ENCODE measurements at places on chromosomes 2 and 18.

- no peak for DNase-seq
Measured at GRCh38 chr2:234463626-234464290, 33.1 kb downstream of the ARL4C start.

DNA sequence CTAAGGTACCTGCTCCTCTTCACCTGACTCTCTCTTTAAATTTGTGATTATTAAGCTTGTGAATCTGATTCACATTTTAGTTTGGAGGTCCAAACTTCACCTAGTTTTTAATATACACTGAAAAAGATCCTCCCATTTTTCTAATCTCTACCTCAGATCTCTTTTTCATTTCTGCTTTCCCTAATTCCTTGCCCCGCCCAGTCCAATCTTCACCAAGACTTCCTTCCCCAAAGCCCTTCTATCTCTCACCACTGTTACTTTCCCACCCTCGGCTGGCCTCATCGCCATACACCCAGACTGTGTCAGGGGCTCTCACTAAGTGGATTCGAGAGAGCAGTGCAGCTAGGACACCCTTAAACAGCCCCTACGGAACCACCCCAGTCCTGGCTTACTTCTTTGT lies 40.0 kb downstream of the LBH start:
- no peak for DNase-seq

DNA sequence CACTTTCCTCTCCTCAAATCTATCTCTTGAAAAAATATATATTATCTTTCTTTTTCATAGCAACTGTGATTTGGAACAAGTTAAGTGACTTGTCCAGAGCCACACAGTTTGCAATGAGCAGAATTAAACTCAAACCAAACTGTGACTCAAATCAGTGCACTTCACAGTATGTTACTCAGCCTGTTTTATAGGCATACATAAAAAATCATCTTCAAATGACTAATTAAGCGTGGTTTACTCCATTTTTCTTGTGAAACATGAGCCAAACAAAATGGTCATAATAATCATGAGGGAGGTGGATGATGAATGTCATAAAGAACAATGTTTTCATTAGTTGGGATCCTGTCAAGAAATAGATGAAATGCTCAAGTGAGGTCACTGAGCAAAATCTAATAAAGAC lies 6.1 kb upstream of the CCDC178 start:
- DNase-seq: no peak

DNA sequence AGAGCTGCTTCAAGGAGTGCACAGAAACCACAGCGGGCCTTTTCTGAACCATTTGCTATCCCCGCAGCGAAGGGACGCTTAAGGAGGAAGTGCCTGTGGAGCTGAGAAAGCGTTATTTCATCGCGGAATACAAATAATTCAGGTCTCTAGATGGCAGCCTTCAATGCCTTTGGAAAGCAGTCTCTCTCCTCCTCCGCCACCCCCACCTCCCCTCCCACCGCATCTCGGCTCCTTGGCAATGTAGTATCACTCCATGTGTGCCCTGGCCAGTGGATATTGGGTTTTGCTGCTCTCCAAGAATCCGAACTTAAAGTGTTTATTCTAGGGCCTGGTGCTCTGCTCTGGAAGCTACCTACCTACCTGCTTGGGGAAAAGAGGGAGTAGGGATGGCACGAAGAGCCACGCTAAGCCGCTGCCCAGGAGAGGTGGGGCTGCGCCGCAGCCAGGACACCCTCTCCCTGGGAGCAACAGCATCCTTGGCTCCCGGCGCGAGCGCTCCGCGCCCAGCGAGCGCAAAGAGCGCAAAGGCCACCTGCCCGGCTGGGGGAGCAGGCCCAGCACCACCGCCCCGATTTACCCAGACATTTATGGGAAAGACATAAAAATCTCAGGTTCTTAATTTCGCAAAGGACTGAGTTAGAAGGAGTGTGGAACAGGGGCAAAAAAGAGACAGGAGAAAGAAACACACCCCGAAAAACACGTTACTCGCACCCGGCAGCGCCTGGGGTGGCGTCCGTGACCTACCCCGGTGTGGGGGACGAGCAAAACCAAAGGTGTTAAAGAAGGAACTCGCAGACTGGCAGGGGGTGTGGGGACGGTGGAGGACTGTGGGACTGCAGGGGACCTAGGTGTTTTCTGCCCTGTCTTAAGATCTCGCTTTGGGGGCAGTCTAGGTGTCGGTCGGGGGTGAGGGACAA lies 1.0 kb downstream of the SPHKAP start:
- no peak for DNase-seq

GRCh38 chr2:183195998-183196409 lies 71.8 kb downstream of the NUP35 start:
- DNase-seq: no peak

DNA sequence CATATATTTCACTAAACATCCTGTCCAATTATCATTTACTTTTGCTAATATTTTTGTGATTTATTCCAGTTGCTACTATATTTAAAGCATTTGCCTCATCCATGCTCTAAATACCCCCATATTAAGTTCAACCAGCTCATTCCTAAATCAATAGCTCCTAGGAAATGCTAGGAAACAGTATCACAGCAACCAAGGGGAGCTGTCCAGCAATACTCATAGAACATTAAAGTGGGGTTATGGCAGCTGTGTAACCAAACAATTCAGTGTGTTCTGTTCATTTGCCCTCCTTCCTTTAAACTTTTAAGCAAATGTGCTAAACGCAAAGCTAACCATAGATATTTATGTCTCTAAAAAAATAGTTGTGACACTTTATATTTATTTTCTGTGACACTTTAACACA lies 41.1 kb downstream of the ACVR1C start:
- DNase-seq: no peak

DNA sequence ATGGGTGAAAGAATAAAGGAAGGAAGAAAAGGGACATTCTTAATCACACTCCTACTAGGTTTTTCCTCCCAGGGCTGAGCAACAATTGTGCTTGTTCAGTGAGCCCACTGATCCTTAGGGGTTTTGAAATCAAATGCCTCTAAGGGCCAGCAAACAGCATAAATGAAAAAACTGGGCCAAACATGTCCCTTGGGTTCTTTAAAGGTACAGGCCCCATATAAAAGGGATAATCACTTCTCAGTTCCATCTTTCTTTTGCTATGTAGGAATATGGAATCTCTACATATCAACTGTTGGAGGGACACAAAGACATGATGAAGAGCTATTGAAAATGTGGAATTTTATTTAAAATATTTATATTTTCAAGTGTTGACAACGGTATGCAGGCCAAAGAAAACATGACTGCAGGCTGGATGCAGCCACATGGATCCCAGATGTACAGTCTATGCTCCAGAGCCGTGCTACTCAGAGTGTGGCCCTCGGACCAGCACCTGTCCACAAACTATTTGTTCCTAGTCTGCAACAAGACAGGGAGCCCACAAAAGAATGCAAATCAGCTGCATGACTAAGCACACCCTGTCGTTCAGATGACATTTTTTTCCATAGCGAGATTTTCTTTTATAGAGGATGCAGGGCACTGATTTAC lies 110.0 kb downstream of the CDH20 start:
- DNase-seq: no peak

DNA sequence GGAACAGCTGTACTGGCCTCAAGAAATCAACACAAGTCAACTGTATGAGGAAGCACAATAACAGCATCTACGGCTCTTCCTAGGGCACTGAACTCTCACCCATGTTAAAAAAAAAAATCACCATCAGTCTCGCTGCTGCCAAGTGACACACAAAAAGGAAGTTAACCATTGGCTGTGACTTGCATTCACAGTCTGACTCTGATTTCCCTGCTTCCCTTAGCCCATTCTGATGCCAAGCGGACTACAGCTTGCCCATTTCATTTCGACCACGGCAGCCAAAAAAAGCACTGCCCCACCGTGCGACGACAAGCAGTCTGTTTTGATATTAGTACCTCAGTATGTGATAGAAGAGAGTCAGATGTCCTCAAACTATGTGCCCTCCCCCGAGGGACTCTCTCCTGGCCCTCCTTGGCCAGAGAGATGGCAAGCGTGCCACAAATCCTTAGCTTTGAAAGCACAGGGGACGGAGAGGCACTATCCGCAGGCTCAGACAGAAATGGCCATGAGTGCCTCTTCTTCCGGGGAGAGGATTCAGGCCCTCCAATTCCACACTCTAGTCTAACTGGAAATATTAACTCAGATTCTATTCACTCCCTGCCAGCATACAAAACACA lies 250.0 kb downstream of the TCF4 start:
- DNase-seq: no peak

DNA sequence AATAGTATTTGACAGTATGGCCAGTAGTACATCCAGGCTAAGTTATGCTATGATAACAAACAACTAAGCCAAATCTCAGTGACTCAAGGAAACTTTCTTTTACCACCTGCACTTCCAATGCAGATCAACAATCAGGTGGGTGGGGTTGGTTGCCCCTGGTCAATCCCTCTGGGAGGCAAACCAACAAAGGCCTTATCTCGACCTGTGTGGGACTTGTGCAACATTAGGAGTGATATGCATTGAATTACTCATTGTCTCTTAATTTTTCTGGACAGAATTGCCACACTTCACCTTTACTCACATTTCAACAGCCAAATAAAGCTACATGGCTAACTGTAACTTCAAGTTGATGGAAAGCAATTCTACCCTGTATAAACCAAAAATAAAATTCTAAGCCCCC lies 1049.3 kb upstream of the CDH2 start:
- no peak for DNase-seq

- no peak for DNase-seq
Measured at GRCh38 chr2:33925311-33925710, 326.2 kb upstream of the FAM98A start.

DNA sequence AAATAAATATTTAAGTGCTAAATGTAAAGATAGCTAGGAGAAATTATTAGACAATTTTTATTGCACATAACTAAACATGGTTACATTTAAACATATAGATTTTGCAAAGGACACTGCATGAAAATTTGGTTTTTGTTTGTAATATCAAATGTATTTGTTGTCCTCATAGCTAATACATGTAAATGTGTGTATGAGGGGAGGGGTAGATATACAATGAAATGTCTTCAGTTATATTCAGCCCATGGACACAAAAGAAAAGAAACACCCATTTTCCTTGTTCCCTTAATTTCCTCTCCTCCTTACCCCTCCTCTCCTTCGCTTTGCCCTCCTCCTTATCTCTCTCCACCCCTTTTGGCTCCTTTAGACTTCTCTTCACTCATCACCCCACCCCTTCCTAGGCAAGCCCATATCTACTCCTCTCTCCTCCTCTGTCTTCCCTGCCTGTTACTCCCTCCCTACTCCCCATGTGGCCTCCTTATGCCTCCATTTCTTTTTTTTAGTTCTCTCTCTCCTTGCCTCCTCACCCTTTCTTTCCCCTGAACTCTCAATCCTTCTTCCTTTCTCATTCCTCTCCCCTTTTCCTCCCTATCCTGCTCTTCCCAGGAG lies 1.4 kb downstream of the COL3A1 start:
- no peak for DNase-seq

- no peak for DNase-seq
Measured at GRCh38 chr18:1648712-1649111, 744.0 kb downstream of the ADCYAP1 start.

- no peak for DNase-seq
Measured at GRCh38 chr2:132652474-132652873, 17.5 kb downstream of the LYPD1 start.

DNA sequence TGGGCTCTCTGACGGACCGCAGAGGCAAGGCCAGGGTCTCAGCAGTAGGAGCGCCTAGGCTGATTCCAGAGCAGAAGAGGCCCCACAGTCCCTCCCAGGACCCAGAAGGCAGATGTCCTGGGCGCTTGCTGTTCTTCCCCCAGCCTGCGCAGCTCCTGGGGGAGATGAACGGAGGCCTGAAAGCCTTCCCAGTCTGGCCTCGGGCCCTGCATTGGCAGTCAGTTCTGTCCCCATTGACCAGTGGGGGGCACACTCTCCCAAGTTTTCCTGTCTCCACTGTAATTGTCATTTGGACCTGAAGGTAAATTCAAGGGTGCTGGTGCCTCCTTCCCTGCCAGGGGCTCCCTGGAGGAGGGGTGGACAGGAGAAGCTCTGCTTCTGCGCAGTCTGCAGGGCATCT lies 345.7 kb downstream of the CYP26B1 start:
- no peak for DNase-seq

- DNase-seq: no peak
Measured at GRCh38 chr18:25443776-25444175, 91.8 kb upstream of the ZNF521 start.

- no peak for DNase-seq
Measured at GRCh38 chr2:31319406-31320175, 85.6 kb downstream of the EHD3 start.

DNA sequence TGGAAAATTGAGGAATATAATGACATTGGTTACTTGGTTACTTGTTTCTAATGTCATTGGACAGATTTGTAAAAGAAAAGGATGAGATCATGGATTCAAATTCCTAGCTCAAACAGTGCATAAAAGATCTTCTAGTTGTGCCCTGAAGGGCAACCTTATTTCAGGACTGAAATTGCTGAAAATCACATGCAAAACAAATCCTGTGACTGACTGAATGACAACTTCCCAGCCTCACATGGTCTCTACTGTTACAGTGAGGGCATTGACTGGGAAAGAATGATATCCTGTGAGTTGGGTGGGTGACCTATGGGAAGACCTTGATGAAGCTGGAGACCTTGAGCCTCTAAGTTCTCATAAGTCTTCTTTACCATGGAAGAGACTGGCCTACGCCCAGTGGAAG lies 90.4 kb upstream of the HAAO start:
- no peak for DNase-seq

- DNase-seq: no peak
Measured at GRCh38 chr2:128591022-128591860, 272.6 kb upstream of the HS6ST1 start.

DNA sequence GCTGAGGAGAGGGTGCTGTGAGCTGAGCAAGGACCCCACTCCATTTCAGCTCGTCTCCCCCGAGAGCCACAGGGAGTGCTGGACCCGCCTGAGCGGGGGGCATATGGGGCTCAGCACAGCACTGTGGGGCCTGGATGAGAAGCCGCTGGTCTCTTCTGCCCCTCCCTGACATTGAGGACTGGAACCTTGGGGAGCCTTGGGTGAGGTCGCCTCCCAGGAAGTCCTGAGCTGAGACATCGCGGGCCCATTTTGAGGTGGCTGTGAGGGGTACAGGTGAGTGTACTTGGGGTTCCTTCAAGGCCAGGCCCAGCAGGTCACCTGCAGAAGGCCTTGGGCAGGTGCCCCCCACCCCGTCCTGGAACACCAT lies 3.1 kb upstream of the AQP12A start:
- no peak for DNase-seq

DNA sequence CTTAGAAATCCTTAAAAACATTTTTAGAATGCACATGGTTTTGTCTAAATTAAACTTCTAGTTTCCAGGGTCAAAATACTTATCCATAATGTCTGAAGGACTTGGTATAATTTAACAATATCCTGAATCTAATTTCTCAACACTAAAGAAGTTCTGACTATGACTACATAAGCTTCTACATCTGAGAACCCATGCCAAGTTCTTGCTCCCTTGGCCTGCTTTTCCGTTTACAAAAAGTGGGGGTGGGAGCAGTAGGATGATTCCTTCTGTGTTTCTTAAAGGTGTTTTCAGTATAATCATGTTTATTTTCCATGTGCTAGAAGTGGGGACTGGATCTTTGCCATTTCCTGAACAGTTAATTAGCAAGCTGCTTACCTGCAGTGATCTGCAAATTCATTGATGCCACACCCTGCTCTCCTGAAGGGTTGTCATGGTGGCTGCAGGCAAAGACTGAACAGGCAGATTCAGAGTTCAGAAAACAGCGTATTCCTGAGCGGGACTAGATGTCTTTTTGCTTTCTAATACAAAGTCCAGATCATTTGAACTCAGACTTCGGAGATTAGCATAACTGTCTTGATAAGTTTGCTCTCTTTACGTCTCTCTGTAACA lies 36.2 kb downstream of the ADNP2 start:
- DNase-seq: no peak

Measured in right renal pelvis (tissue), 4 donors.